ENCODE measurements at places on chromosomes 3 and 15.

GRCh38 chr3:57971975-57972374 is 36.2 kb upstream of the FLNB start:
- no peak for DNase-seq

DNA sequence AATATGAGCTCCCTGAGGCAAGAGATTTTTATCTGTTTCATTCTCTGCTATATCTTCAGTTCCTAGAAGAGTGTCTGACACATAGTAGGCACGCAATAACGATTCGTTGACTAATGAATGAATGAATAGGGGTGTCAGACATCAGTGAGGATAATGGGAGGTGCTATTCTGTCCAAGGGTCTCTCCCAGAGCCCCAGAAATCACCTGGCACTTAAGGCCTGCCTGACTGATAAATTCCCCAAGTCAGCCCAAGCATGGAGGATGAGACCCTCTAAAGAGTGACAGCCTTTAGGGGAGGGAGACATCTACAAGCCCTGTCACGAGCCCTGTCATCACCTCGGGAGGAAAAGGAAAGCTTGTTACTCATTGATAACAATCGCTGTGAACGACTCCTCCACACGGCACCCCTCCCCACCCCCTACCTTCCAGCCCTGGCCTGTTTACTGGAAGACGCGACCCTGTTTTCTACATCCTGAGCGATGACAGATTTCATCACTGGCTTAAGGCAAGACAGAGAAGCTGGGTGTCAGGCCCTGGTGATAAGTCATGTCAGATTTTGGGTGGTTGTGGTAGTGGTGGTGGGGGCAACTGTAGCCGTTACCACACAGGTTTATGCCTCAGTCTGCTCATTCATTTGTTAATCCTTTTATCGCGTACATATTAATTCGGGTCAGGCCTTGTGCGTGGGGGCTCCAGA is 23.1 kb downstream of the BHLHE40 start:
- DNase-seq, result no peak

DNA sequence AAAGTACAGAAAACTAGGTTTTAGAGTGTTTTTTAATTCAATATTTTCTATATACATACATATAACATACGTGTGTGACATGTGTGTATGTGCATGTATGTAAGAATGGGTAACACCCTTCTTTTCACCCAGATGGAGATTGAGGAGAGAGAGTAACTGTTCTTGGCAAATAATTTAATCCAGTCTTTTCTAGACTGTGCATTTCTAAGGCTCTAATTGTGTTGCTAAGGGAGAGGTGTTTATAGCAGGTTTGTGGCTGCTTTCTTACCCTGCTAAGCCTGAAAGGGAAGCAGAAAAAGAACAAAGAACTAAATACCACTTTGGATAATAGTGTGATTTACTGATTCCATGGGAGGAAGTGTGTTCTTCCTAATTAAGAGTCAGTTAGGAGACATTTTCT is 46.0 kb upstream of the ALDH1L1 start:
- DNase-seq, result no peak

GRCh38 chr3:53005854-53006513 is 39.9 kb downstream of the SFMBT1 start:
- DNase-seq, result no peak

GRCh38 chr3:128619146-128619890 is 31.3 kb downstream of the RPN1 start:
- DNase-seq, result no peak

DNA sequence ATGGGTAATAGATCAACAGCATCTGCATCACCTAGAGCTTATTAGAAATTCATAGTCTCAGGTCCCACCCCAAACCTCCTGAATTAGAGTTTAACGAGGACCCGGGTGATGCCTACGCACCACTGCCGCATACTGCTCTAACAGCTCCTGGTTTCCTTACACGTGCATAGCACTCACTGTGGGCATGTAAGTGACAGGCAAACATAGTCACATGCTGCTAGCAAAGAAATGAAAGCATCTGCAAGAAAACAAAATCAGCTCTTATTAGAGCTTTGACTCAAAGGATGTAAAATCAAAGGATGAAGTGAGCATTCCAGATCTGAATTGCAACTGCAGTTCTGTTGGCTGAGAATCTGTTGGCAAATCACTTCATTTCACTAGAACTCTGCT is 19.1 kb upstream of the RIOX2 start:
- DNase-seq, result no peak

DNA sequence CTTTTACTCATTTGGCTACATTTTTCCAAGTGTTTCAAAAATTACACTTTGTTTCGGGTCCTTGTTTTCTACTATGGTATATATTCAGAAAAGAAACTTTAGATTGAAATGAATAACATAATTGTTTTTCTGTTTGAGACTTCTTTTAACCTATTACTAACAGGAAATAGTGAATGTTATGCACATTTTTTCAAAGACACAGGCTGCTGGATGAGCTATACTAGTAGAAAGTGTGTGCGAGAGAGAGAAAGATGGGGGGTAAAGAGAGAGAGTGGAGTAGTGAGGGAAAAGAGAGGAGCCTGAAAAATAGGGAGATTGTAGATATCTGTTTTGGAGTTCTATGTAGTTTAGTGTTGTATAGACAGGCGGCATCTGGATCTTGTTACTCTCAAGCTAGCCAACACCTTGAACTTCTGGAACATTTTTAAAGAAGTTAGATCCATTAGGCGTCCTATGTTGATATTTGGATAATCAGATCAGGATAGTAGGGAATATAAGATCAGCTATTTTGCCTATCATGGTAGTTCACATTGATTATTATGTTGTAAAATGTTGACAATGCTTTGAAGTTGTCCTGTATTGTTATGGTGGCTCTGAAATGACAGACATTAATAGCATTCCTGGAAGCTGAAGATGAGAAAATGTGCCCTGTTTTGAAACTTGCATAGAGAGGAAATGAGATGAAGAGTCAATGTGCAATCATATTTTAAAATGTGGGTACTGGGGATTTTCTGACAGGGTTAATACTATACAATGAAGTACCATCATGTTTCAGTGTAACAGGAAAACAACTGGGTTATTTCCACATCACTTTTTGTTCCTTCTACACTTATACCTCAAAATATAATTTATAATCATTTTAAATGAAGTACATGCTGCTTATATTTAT is 2.6 kb downstream of the RBMS3 start:
- no peak for DNase-seq

DNA sequence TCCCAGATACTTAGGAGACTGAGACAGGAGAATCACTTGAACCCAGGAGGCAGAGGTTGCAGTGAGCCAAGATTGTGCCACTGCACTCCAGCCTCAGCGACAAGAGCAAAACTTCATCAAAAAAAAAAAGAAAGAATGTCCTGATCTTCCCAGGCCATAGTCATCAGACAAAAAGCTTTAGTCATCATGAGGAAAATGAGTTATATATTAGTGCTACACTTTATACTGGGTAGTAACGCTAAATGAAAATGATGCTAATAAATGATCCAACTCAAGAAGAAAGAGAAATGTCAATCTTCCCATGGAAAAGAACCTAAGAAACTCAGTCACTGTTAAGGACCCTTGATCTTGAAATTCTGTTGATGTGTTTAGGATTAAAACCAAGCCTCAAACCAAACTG is 26.3 kb upstream of the TRIM59 start:
- no peak for DNase-seq

DNA sequence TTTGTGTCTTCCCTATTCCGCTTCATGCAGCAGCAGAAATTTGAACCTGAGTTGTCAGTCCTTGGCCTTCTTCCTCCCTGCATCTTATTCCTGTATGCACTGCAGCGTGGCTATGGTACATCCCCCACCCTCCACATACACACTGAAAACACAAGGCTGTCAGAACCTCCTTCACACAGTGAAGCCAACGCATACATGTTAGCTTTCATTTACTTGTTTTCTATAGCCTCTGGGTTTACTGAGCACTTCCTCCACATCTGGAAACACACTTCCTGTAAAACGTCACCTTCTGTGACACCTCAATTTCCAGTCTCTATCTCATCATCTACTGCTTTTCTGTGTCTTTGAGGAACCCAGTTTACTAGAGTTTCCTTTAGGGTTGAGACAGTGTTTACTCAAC is 47.0 kb downstream of the SUSD5 start:
- DNase-seq, result no peak

- no peak for DNase-seq
These were observed 78.1 kb downstream of the AGBL1 start for GRCh38 chr15:86157606-86158293.

DNA sequence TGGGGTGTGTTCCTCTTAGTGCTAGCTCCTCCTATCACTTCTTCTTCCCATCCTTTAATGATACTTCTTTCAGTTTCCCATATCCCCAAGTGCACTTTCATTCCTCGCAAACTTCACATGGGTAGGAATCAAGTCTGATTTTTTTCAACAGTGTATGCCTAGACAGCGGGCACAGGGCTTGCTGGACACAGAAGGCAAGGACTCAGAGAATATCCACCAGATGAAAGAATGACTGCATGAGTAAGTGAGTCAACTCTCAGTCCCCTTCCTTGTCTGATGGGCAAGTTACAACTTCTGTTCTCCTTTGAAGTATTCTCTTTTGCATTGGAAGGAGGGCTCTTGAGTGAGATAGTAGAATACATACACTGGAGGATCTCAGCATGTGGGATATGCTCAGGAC is 3.1 kb upstream of the SQOR start:
- DNase-seq, result no peak

GRCh38 chr3:106263011-106263410 is 394.2 kb upstream of the CBLB start:
- no peak for DNase-seq

DNA sequence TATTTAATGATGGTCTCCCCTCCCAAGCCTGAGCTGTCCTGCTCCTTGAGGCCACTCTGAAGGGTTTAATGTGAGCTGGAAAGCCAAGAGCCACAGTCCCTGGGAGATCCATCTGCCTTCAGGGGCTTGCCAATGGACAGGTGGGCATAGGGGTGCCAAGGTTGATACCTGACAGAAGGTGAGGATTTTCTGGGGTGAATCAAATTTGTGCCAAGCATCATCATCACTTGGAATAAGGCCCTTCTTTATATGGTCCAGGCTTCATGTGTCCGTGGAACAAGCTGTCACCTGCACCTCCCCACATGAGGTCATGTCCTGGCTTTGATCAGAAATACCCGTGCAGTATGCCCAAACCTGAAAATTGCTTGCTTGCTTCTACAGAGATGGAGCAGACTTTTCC is 71.9 kb upstream of the CTNNB1 start:
- no peak for DNase-seq

All from T47D (cell line).